ENCODE measurements at places on chromosomes 2 and 18.

DNA sequence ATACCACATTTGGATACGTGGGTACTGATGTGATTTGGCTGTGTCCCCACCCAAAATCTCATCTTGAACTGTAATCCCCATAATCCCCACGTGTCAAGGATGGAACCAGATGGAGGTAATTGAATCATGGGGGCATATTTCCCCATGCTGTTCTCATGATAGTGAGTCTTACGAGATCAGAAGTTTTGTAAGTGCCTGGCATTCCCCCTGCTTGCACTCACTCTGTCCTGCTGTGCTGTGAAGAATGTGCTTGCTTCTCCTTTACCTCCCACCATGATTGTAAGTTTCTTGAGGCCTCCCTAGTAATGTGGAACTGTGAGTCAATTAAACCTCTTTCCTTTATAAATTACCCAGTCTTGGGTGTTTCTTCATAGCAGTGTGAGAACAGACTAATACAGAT lies 70.3 kb downstream of the CHST9 start:
- DNase-seq: no peak

- no peak for DNase-seq
These were observed 119.9 kb upstream of the PIEZO2 start for GRCh38 chr18:11269257-11269656.

- DNase-seq: no peak
These were observed 523.3 kb upstream of the SLC8A1 start for GRCh38 chr2:40975151-40975550.

GRCh38 chr2:147808520-147808919 lies 36.3 kb upstream of the ACVR2A start:
- no peak for DNase-seq

DNA sequence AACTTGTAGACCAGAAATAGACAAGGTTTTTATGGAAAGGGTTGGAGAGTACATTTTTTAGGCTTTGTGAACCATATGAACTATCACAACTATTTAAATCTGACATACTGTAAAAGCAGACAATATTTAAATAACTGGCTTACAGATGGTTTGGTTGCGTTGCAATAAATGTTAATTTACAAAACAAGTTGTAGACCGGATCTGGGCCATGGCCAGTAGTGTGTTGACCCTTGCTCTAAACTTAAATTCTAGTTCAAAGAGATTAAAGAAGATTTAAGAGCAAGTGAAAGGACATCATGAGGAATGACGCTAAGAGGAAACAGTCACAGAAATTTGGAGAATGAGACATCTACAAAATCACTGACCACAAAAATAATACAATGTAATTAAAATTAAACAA lies 652.7 kb downstream of the DCDC2C start:
- no peak for DNase-seq

DNA sequence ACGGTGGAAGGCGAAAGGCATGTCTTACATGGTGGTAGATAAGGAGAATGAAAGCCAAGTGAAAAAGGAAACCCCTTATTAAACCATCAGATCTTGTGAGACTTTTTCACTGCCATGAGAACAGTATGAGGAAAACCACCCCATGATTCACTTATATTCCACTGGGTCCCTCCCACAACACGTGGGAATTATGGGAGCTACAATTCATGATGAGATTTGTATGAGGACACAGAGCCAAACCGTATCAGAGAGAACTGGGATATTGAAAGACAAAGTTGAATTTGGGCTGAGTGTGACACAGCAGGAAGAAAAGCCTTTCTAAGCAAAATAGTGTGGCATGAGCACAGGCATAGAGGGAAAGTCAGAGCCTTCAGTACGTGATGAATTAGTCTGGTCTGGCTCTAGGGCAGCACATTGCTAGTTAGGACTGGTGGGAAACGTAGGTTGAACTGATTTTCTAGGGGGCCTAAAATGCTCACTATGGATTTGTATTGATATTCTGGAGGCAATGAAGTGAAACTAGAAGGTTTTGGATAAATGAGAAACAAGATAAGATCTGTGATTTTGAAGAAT lies 84.8 kb upstream of the RND3 start:
- DNase-seq: no peak

All from OCI-LY7 (cell line).